ENCODE measurements at places on chromosomes 7 and 10.

DNA sequence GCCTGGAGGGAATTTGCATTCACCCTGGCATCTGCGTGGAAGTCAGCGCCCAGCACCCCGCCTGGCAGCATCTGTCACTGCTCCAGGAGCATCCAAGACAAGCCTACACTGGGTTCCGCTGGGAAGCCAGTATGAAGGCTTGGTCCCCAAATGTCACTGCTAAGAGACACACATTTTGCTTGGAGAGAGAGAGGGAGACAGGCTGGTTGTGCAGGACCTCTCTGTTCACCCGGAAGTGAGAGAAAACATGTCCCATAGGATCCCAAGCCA, 119.5 kb downstream of the SEC23IP start:
- no peaks in the 10 kb centered on the region for H3K36me3 ChIP-seq
- no peak for DNase-seq
- no peaks in the 10 kb centered on the region for H3K27me3 ChIP-seq
- no peaks in the 10 kb centered on the region for H3K4me1 ChIP-seq
- no peak overlapping the region for H3K4me3 ChIP-seq
- H3K27ac ChIP-seq, result no peak overlapping the region

DNA sequence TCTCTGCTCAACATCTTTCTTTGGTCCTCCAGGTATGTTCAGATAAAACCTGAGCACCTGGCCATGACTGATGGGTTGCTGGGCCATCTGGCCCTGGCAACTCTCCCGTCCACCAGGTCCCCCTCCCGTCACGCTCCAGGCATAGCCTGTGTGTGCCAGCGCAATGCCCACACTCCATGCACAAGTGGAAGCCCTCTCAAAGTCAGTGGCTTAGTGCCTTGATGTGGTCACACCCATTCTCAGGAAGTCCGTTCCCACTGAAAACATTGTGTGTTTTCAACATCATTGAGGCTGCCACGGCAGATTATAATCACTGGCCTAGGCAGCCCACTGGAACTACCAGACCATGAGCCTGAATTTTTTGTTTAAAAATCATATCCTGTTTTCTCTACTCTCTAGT, 170.6 kb upstream of the LANCL2 start:
- H3K4me1 ChIP-seq, result no peaks in the 10 kb centered on the region
- no peak overlapping the region for H3K27ac ChIP-seq
- DNase-seq, result no peak
- H3K27me3 ChIP-seq, result no peaks in the 10 kb centered on the region
- H3K36me3 ChIP-seq, result no peaks in the 10 kb centered on the region

GRCh38 chr10:59007307-59008025, 169.0 kb upstream of the PHYHIPL start:
- H3K4me1 ChIP-seq, result no peaks in the 10 kb centered on the region
- no peak overlapping the region for H3K27ac ChIP-seq
- H3K4me3 ChIP-seq, result no peak overlapping the region
- no peaks in the 10 kb centered on the region for H3K27me3 ChIP-seq

DNA sequence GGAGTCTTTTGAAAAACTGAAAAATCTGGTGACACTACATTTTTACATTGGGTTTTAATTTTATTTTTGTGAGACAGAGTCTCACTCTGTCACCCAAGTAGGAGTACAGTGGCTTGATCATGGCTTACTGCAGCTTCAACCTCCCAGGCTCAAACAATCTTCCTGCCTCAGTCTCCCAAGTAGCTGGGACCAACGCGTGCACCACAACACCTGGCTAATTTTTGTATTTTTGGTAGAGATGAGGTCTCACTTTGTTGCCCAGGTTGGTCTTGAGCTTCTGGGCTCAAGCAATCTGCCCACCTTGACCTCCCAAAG, 11.5 kb downstream of the MPLKIP start:
- DNase-seq, result no peak
- no peaks in the 10 kb centered on the region for H3K36me3 ChIP-seq
- H3K4me3 ChIP-seq, result no peak overlapping the region
- H3K27me3 ChIP-seq, result no peaks in the 10 kb centered on the region
- no peaks in the 10 kb centered on the region for H3K4me1 ChIP-seq

DNA sequence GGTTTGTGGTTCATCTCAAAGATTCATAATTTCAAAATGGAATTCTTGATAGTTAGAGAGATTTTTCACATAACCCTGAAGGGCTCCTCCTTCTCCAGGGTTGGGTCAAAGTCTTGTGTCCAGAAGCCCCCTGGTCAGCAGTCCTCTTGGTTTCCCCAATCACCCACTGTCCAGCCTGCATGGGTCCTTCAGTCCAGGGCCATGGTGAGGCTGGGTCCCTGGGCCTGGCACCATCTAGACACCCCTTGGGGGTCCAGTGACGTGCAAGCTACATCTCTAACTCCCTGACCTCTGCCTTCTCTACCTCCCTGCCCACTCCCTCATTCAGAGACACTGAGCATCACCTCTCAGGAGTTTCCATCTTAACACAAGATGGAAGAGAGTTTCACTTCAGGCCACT, 26.1 kb downstream of the ANXA8 start:
- no peaks in the 10 kb centered on the region for H3K27me3 ChIP-seq
- no peak overlapping the region for H3K27ac ChIP-seq
- no peaks in the 10 kb centered on the region for H3K36me3 ChIP-seq
- H3K4me1 ChIP-seq, result no peaks in the 10 kb centered on the region
- no peak overlapping the region for H3K4me3 ChIP-seq

- H3K27ac ChIP-seq, result peak overlapping the region; percentile 91
- H3K27me3 ChIP-seq, result no peaks in the 10 kb centered on the region
- peaks cover 6% of the 10 kb centered on the region for H3K36me3 ChIP-seq
- peak overlapping the region; percentile 94 for H3K4me3 ChIP-seq
- H3K4me1 ChIP-seq, result peaks cover 50% of the 10 kb centered on the region
Measured at GRCh38 chr10:89413398-89413912, 913 bp upstream of the IFIT5 start.

GRCh38 chr10:61320257-61320587, 133.0 kb downstream of the TMEM26 start:
- DNase-seq, result no peak
- H3K4me1 ChIP-seq, result no peaks in the 10 kb centered on the region
- no peaks in the 10 kb centered on the region for H3K27me3 ChIP-seq
- no peak overlapping the region for H3K4me3 ChIP-seq
- no peaks in the 10 kb centered on the region for H3K36me3 ChIP-seq
- no peak overlapping the region for H3K27ac ChIP-seq

GRCh38 chr10:14652067-14652466, 122.6 kb downstream of the FAM107B start:
- no peaks in the 10 kb centered on the region for H3K36me3 ChIP-seq
- no peak overlapping the region for H3K27ac ChIP-seq
- no peak for DNase-seq
- peaks cover 80% of the 10 kb centered on the region for H3K4me1 ChIP-seq
- no peak overlapping the region for H3K4me3 ChIP-seq

DNA sequence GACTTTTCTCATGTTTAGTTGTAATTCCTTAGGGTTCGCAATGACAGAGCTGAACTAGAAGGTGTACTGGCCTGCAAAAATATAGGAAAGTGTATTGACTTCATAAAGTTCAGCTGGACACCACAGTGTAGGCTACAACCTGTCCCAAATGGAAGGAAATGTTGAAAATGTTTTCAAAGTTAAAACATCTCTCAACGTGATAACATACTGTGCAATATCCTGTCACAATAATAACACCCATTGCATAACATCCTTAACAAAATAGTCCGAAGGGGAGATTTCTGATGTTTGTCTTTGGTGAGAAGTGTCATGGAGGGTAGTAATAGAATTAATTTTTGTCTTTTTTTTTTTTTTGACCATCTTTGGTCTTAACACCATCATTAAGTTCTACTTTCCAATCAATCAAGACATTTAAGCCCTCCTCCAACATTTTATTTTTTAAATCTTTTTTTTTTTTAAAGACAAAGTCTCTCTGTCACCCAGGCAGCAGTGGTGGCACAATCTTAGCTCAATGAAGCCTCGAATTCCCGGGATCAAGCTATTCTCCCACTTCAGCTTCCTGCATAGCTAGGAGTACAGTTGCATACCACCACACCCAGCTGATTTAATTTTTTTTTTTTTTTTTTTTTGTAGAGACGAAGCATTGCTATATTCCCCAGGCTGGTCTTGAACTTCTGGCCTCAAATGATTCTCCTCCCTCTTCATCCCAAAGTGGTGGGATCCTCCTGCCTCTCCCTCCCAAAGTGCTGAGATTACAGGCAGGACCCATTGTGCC, 45.7 kb downstream of the DYNC1I1 start:
- no peak overlapping the region for H3K4me3 ChIP-seq
- H3K4me1 ChIP-seq, result no peaks in the 10 kb centered on the region
- H3K27me3 ChIP-seq, result peaks cover 5% of the 10 kb centered on the region
- no peak for DNase-seq

DNA sequence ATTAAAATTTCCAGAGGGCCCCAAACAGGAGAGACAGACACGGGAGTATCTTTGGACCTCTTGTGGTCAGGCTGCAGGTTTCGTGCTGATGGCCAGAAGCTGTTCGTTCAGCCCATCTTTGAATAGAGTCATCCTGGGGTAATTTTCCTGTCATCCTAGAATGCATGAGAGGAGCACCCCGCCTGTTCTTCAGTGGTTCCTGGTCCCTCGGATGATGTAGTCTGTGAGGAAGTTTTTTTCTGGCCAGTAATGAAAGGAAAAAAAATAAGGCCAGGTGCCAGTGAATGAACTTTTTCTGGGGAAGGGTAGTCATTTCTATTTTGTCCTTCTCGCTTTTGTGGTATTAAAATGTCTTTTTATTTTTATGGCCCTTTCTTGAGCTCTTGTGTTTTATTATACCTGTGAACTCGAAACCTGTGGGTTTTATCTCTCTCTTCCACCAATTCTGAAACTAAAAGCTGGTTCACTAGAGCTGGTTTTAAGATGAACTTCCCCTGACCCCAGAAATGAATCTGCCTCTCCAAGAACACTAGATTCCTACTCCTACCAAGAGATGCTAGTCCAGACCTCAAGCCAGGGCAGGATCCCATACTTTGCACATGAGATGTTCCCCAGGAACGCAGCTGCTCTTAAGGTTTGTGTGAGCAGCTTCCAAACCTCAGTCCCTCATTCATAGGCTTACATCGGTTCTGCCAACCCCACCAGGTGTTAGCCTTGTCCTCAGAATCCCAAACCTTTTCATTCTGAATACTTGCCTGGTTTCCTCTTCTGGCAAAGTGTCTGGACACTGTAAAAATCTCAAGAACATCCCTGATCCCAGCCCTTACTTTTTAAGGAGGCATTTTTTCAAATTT, 15.4 kb upstream of the MEST start:
- H3K4me3 ChIP-seq, result no peak overlapping the region
- H3K4me1 ChIP-seq, result no peaks in the 10 kb centered on the region
- no peak for DNase-seq
- H3K27ac ChIP-seq, result no peak overlapping the region
- H3K27me3 ChIP-seq, result no peaks in the 10 kb centered on the region
- no peaks in the 10 kb centered on the region for H3K36me3 ChIP-seq

DNA sequence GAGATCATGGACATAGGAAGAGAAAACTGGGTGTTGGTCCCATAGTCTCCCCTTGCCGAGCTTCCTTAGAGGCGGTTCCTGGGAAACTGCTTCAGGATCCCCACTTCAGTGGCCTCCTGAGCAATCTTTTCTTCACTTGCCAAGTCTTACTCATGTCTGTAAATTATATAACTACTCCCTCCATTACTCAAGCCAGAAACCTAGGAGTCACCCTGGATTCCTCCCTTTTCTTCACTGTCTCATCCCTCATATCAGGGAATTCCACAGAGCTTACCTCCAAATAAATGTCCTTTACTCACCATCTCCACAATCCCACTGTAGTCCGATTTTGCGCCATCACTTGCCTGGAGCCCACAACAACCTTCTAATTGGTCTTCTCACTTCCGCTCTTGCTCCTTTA, 29.1 kb upstream of the TRUB1 start:
- no peaks in the 10 kb centered on the region for H3K27me3 ChIP-seq
- DNase-seq, result no peak
- H3K27ac ChIP-seq, result no peak overlapping the region
- no peak overlapping the region for H3K4me3 ChIP-seq

DNA sequence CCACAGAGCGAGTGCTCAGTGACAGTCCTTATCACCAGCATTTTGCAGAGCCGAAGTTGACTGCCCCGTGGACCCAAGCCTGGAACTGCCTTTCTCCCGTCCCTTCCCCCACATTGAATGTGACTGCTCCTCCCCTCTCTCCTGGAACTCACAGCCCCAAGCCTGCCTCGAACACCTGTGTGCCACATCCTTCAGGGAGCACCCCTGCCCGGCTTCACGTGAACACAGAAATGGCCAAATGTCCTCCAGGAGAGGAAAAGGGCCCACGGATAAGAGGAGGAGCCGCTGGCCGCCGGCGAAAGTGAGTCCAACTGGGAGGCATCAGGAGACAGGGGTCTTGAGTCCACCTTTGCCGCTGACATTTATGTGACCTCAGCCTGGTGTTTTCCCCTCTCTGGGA, 16.2 kb downstream of the STX1A start:
- H3K4me1 ChIP-seq, result peaks cover 13% of the 10 kb centered on the region
- H3K36me3 ChIP-seq, result peaks cover 15% of the 10 kb centered on the region
- no peak overlapping the region for H3K27ac ChIP-seq
- H3K4me3 ChIP-seq, result no peak overlapping the region
- H3K27me3 ChIP-seq, result no peaks in the 10 kb centered on the region

DNA sequence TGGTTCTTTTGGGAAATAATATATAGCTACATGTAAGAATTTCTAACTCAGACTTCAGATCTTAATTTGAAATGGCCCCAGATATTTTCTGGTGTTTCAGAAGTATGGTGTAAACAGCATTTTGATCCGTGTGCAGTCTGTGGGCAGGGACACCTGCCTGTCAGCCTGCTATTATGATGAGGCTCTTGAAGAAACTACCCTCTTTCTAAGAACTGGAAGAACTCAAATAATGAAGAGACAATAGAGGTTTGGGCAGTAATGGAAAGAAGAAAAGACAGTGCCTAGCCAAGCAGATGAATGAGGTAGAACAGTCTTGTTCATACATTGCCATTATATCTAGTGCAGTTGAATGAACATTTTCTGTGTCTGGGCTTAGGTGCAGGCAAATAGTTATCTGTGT, 256.6 kb downstream of the ARHGAP21 start:
- no peak for DNase-seq
- no peaks in the 10 kb centered on the region for H3K36me3 ChIP-seq
- no peak overlapping the region for H3K27ac ChIP-seq
- no peaks in the 10 kb centered on the region for H3K27me3 ChIP-seq
- H3K4me3 ChIP-seq, result no peak overlapping the region

GRCh38 chr7:109898-110556, 82.3 kb upstream of the FAM20C start:
- no peaks in the 10 kb centered on the region for H3K4me1 ChIP-seq
- no peak overlapping the region for H3K27ac ChIP-seq
- no peak for DNase-seq
- no peaks in the 10 kb centered on the region for H3K27me3 ChIP-seq

- DNase-seq, result no peak
- no peak overlapping the region for H3K27ac ChIP-seq
- H3K27me3 ChIP-seq, result no peaks in the 10 kb centered on the region
- no peak overlapping the region for H3K4me3 ChIP-seq
Measured at GRCh38 chr7:144011458-144012230, 11.5 kb downstream of the OR6B1 start.

Data from CD4-positive, alpha-beta memory T cell (primary cell).